Glomerular endothelial cell (primary cell): ENCODE measurements at places on chromosomes 3 and 15. TPM values are rescaled to one million over a fixed set of nuclear protein-coding genes. Genes with fewer than 3 reads are reported as not detected.
A peak's percentile ranks its signal among the peaks of the same experiment; 100 is the strongest.

Gene SCG5
- total RNA-seq = 3.7 and 4.4 TPM in 2 replicates

GRCh38 chr15:75694241-75695182, 18.1 kb downstream of the CSPG4 start:
- DNase-seq = peak; percentile 51

Gene MAPKAPK3
- total RNA-seq = 15.5 and 33.4 TPM in 2 replicates

DNA sequence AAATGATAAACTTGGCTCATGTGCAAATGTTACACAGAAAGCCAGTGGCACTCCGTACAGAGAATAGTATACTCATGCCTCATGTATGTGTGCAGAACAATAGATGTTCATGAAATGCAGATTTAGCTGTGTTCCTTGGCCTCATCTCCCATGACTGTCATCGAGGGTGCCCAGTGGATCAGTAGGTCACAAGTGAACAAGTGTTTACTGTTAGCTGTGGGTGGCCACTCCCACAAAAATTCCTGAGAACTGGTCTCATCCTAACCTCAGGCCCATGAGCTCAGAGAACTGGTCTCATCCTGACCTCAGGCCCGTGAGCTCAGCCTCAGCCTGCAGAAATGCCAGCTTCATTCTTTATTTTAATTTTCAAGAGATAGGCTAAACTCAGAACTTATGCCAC, 124.1 kb downstream of the GADL1 start:
- DNase-seq = no peak

GRCh38 chr3:114675104-114675503, 381.3 kb downstream of the TIGIT start:
- DNase-seq = no peak

GRCh38 chr3:42347928-42348327, 62.5 kb downstream of the LYZL4 start:
- DNase-seq = no peak

DNA sequence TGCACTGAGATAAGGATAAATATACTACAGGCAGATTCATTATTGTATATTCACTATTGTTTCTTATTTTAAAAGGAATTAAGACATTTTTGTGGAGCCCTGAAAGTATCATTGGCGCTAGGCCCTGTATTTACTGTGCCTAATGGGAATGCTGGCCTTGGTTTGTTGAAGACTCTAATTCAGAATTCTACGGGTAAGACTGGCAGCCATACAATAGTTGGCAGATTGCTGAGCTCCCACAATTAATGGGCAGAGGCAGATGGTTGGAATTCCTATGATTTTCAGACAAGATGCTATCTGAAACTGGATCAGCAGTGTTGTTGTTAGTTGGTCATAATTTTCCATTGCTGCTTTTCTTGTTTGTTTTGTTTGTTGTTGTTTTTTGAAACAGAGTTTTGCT, 14.7 kb downstream of the PGBD4 start:
- no peak for DNase-seq

GRCh38 chr3:73007992-73008712, 11.5 kb downstream of the PPP4R2 start:
- no peak for DNase-seq

- DNase-seq = peak; percentile 10
Measured at GRCh38 chr3:129352650-129353588, 74.2 kb downstream of the HMCES start.

DNA sequence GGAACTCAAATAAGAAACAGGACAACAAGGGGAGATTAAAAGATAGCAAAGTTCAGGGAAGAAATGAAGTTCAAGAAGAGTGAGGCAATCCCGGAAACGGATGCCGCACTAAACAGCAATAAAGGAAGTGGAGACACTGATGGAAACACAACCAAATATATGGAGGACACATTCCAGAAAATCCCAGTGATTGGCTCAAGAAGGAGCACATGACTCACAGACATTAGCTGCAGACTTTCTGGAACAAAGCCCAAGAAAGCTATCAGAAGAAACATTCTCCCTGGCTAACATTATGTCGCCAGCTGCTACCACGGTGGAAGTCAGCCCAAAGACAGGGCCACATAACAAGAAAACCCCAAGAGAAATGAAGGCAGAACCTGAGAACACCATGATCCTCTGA, 18.1 kb upstream of the VGLL4 start:
- no peak for DNase-seq

- no peak for DNase-seq
Measured at GRCh38 chr3:186273586-186273985, 88.4 kb downstream of the DGKG start.

DNA sequence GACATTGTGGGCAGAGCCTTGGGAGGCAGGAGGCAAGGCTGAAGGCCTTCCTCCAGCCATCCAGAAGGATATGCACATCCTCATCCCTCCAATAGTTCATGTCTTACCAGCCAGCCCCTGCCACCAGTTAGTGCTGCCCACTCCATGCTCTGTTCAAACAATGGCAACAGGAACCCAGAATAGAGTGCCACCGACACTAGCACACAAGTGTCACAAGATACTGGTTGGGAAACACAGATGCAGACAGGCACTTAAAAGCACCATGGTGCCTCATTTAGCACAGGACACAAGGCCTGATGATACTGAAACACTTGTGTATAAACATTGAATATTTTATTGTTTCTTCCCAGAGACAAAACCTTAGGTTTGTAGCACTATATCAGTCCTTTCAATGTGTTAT, 56.5 kb upstream of the MYO5C start:
- DNase-seq = no peak

- DNase-seq = no peak
Measured at GRCh38 chr3:229183-229661, 32.7 kb downstream of the CHL1 start.

GRCh38 chr15:65004993-65005392, 15.3 kb upstream of the SPG21 start:
- DNase-seq = no peak

- no peak for DNase-seq
Measured at GRCh38 chr15:81284256-81285031, 39.5 kb downstream of the STARD5 start.

GRCh38 chr3:2525968-2526367, 427.3 kb downstream of the CNTN4 start:
- DNase-seq = no peak

Gene TP53BP1
- 41.6 and 62.0 TPM in 2 replicates for total RNA-seq

- no peak for DNase-seq
Measured at GRCh38 chr15:57102858-57103257, 184.4 kb downstream of the TCF12 start.

DNA sequence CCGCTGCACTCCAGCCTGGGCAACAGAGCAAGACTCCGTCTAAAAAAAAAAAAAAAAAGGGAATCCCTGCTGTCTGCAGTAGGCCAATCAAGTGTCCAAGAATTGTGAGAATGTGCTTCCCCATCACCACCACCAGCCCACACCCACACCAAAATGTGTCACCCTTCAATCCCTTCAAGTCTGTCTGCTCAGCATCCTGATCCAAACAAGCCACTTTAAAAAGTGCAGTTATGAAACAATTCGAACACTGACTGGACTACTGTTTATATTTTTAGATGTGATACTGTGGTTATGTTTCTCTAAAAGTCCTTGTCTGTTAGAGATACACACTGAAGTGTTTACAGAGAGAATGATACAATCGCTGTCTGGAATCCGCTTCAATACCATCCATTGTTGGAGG, 78.1 kb upstream of the CGNL1 start:
- no peak for DNase-seq

Gene STAB1
- total RNA-seq = 277 and 404 TPM in 2 replicates

Gene CLRN1
- not detected in 2 replicates for total RNA-seq

DNA sequence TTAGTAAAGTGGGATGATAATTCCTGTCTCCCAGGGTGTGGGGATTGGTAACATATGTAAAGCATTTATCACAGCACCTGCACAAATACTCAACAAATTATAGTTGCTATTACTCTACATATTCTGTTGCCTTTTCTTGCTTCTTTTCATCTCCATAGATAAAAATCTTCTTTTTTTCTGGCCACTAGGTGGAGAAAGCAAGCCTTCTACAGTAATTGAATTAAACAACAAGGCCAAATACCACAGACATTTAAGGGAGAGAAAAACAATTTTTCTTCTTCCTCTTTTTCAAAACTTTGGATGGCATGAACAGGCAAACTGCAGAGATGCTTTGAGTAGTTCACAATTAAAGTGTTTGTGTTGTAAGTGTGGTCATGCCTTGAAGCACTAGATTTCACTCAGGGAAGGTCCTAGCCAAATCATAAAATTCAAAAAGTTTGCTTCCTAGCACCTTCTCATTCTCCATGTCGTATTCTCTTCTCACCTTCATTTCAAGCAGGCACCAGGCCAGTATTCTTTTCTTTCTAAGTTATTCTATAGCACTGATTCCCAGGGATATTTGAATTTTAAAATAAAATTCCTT, 493.4 kb upstream of the TGFBR2 start:
- DNase-seq = peak; percentile 47

Gene CATSPER2
- 0.10 and 0.29 TPM in 2 replicates for total RNA-seq

DNA sequence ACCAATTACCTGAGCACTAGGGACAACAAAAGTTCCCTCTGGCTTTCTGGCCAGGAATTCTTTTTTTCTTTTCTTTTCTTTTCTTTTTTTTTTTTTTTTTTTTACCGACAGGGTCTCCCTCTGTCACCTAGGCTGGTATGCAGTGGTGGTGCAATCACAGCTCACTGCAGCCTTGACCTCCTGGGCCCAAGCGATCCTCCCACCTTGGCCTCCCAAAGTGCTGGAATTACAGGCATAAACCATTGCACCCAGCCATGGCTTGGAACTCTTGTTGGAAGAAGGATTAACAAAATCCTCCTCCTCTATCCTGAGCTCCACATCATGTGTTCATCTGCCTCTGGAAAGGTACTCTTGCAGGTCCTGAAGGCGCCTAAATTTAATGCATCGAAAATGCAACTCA, 2.9 kb upstream of the LTF start:
- no peak for DNase-seq

DNA sequence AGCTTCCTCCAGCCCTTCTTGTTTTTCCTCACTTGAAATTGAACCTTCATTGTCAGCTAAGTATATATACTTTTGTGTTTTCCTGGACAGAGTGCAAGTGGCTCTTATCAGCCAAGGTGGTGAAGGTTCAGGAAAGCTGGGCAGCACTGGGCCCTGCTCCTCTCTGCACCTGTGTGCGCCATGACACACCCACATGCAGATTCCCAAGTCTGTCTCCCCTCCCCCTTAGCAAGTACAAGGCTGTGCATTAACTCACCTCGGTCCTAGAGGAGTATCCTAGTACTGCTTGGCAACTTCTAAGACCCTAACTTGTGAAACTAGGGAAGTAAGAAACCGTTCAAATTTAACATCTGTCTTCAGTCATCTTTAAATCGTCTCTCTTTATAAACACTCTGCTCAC, 85.8 kb downstream of the SLC49A4 start:
- no peak for DNase-seq

DNA sequence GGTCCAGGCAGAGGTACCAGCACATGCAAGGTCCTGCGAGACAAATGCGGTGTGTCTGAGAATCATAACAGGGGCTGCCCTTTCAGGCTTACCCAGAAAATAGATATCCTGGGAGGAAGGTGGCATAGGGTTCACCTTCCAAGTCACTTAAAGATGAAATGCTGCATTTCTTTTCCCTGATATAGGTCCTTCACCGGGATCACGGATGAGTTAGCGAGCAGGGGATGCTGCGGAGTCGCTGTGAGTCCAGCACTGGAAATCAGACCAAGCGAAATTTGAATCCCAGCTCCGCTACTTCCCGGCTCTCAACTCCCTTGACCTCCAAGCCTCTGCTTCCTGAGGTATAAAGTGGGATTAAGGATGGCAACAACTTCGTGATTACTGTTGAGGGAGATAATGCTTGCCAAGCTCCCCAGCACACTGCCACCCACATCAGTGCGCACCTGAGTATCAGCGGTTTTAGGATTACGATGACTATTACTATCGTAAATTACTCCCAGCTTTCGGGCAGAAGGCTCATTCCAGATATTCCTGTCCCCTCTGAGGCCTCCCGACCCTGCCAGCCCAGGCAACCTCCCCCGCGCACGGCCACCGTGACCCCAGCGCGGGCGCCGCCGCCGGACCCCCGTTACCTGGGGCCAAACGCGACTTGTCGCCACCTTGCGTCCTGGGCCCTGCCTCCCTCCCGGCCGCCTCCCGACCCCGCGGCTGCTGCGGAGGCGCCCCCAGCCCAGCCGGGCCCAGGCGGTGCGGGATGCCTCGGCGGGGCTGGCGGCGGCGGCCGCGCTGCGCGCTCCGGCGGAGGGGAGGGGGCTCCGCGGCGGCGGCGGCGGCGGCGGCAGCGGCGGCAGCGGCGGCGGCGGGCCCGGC, 589 bp upstream of the GPR27 start:
- no peak for DNase-seq

GRCh38 chr3:190617185-190617584, 103.3 kb downstream of the IL1RAP start:
- DNase-seq = no peak

Gene ZNF80
- not detected in 2 replicates for total RNA-seq

Gene ADGRG7
- not detected in 2 replicates for total RNA-seq

Gene PLCB2
- total RNA-seq = 3.0 and 5.1 TPM in 2 replicates

Gene CALML4
- 6.3 and 7.2 TPM in 2 replicates for total RNA-seq

DNA sequence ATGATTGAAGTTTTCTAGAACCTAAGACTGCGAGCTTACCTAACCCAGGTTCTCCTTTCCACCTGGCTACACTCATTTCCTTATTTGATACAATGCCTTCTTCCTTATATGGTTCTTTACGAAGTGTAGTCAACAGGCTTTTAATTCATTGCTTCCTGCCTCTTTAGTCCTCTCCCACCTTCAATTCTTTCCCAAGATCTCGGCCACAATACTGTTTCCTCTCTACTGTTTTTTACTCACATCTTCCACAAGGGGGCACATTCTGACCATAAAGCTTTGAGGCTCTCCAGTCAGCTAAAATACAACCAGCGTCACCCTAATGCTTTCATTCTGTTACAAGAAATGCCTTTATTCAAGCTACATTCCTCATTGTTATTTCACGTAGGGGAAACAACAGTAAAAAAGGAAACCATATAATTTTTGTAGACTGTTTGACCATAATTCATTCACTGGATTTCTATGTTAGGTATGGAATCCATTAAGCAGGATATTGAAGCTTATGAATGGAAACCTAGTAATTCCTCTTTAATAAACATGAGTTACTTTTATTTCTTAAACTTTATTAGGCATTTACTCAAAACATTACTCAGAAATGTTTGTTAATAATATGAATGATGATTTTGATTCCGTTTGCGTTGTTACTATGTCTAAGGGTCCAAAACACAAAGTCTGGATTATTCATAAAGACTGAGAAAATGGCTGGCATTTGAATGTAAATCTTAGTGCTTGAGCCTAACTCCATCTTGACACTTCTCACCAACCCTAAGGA, 29.5 kb upstream of the VEPH1 start:
- DNase-seq = peak; percentile 92

Gene CHRNA7
- total RNA-seq = 2.3 and 4.8 TPM in 2 replicates
